Hepatocyte (in vitro differentiated cells): ENCODE measurements at places on chromosomes 12 and 14. TPM values are rescaled to one million over a fixed set of nuclear protein-coding genes. Genes with fewer than 3 reads are reported as not detected.
A peak's percentile ranks its signal among the peaks of the same experiment; 100 is the strongest.

SERPINA5 gene
- polyA plus RNA-seq, result 73.6 and 98.7 TPM in 2 replicates

TRAF3 gene
- 4.4 and 8.0 TPM in 2 replicates for polyA plus RNA-seq

KRT6C gene
- 0.18 and 1.3 TPM in 2 replicates for polyA plus RNA-seq

DNA sequence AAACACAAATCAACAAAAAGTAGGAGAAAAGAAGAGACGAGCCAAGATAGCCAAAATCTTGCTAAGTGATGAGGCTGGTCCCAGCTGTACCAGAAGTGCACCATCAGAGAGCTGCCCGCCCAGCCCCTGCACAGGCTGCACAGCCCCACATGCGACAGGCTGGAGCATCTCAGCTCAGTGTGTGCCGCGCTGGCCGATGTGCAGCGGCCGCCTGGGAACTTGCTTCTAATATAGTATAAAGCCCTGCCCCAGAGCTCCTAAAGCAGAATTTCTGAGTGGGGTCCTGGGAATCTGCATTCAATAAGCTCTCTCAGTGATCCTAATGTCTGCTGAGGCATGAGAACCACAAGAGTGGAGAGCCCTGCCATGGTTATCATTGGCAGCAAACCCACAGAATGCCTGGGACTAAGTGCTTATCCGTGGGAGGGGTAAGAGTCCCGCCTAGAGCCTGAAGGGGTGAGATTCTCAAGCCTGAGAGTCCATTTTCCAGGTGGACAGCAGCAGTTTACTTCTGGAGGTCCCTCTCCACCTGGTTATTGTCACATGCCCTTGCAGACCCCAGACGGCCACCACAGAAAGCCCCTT lies 171.6 kb downstream of the DPF3 start:
- H3K27ac ChIP-seq, result no peak overlapping the region
- no peaks in the 10 kb centered on the region for H3K27me3 ChIP-seq
- H3K4me1 ChIP-seq, result peaks cover 13% of the 10 kb centered on the region
- DNase-seq, result no peak

GRCh38 chr14:86035882-86036281 lies 505.9 kb downstream of the FLRT2 start:
- H3K4me3 ChIP-seq, result no peak overlapping the region
- DNase-seq, result peak; percentile 30
- H3K4me1 ChIP-seq, result no peaks in the 10 kb centered on the region
- no peak overlapping the region for H3K27ac ChIP-seq
- H3K27me3 ChIP-seq, result no peaks in the 10 kb centered on the region

DNA sequence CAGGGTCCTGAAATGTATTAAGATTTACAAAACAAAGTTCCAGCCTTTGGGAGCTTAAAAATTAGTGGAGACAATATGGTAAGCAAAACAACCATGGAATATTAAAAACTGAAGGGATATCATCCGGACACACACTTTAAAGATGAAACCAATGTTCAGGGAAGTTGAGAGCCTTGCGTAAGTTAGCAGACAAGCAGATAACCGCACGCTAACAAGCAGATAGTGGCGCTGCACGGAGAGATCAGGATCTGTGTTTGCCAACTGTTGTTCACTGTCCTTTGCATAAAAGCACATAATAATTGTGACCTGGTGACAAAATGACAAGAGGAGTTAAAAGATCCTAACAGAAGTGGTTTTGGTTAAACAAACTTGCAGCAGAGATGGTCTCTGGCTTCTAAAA lies 14.3 kb upstream of the TMEM229B start:
- H3K36me3 ChIP-seq, result no peaks in the 10 kb centered on the region
- no peak overlapping the region for H3K4me3 ChIP-seq
- DNase-seq, result no peak
- no peak overlapping the region for H3K27ac ChIP-seq
- H3K4me1 ChIP-seq, result no peaks in the 10 kb centered on the region

DNA sequence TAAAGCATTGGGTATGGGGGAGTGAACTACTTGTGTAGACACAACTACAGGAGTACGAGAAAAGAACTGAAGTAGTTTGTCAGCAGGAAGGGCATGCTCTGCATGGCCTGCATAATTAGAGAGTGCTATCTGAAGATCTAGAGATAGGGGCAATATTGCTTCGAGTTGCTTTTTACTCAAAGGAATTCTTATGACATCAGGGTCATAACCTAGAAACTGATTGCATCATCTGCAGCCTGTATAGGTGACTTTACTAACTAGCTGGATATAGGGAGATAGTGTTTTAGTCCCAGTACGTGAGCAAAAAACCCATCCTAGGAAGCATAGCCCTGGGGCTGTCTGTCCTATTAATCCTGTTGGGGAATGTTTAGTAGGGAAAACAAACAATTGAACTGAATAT lies 39.8 kb downstream of the TMTC3 start:
- no peaks in the 10 kb centered on the region for H3K36me3 ChIP-seq
- H3K4me1 ChIP-seq, result peaks cover 5% of the 10 kb centered on the region
- H3K27me3 ChIP-seq, result no peaks in the 10 kb centered on the region

GRCh38 chr12:6336079-6336888 lies 5.6 kb downstream of the TNFRSF1A start:
- peak; percentile 97 for DNase-seq
- H3K36me3 ChIP-seq, result no peaks in the 10 kb centered on the region
- peaks cover 48% of the 10 kb centered on the region for H3K4me1 ChIP-seq
- no peaks in the 10 kb centered on the region for H3K27me3 ChIP-seq

DNA sequence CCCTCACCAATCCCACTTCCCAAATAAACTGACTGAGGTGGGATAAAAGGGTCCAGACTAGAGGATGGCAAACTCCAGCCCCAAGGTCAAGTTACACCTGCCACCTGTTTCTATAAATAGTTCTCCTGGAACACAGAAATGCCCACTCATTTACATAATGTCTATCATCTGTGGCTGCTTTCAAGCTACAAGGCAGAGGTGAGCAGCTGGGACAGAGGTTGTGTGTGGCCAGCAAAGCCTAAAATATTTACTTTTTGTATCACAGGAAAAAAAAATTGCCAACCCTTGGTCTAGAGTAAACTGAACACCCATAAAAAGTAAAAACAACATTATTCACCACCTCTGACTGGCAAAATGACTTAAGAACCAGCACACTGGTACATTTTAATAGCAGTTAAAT lies 269.4 kb downstream of the RGS6 start:
- H3K4me3 ChIP-seq, result no peak overlapping the region
- no peaks in the 10 kb centered on the region for H3K4me1 ChIP-seq
- H3K27me3 ChIP-seq, result no peaks in the 10 kb centered on the region
- no peak for DNase-seq

- DNase-seq, result peak; percentile 32
- H3K27me3 ChIP-seq, result no peaks in the 10 kb centered on the region
- peak overlapping the region; percentile 73 for H3K27ac ChIP-seq
- peaks cover 44% of the 10 kb centered on the region for H3K4me1 ChIP-seq
Measured at GRCh38 chr12:8035440-8036010, 3.0 kb downstream of the FOXJ2 start.

DNA sequence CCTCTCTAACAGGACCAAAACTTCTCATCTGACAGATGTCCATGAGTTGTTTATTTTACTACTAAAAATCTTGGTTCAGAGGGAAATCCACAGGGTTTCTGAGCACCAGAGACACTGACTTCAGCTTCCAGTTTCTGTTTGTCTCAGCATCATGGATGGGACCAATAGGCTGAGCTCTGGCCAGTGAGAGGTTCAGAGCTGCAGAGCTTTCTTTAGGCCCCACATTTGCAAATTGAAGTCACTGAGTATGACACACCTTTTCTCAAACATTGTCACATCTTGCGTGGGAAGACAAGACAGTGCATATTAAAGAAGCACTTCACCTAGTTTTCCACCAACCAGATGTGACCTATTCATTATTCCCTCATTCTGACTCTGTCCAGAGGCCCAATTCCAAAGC lies 45.2 kb downstream of the RDH12 start:
- H3K27ac ChIP-seq, result peak overlapping the region; percentile 40
- no peak for DNase-seq

- no peaks in the 10 kb centered on the region for H3K36me3 ChIP-seq
- no peak overlapping the region for H3K4me3 ChIP-seq
Measured at GRCh38 chr12:131113568-131114270, 160.0 kb downstream of the ADGRD1 start.

DNA sequence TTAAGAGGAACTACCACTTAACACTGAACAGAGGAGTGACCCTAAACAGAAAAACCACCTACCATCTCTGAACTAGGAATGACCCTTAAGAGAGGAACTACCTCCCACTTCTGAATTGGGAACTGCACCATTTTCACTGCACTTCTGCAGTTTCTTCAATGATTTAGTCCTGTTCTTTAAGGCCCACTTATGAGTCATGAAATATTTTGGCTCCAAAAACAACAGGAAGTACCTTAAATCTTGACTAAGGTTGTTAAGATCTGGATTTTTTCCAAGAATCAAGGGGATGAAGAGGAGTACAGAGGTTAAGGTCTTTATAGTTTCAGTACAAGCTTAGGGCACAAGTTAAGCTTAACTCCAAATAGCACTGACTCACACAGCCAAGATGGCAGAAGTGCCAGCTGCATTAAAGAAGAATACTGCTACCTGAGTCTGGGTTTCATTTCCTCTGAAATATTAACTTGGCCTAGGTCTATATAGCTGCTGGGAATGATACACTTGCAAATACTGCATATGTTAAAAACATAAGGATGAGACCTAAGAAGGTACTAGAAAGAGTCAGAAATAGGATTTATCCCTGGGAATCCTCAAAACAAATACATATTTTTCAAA lies 4.2 kb downstream of the NPC2 start:
- H3K27ac ChIP-seq, result no peak overlapping the region
- peaks cover 7% of the 10 kb centered on the region for H3K4me1 ChIP-seq
- H3K4me3 ChIP-seq, result no peak overlapping the region
- no peak for DNase-seq
- H3K27me3 ChIP-seq, result no peaks in the 10 kb centered on the region

- no peak overlapping the region for H3K4me3 ChIP-seq
- H3K27ac ChIP-seq, result no peak overlapping the region
- no peak for DNase-seq
- H3K36me3 ChIP-seq, result no peaks in the 10 kb centered on the region
Measured at GRCh38 chr12:121441555-121441954, 41.6 kb downstream of the RNF34 start.

- H3K27me3 ChIP-seq, result no peaks in the 10 kb centered on the region
- H3K27ac ChIP-seq, result peak overlapping the region; percentile 56
- peak overlapping the region; percentile 10 for H3K4me3 ChIP-seq
- no peak for DNase-seq
Measured at GRCh38 chr12:121888083-121888477, 510 bp upstream of the PSMD9 start.

- no peak overlapping the region for H3K4me3 ChIP-seq
- DNase-seq, result no peak
- no peak overlapping the region for H3K27ac ChIP-seq
- H3K4me1 ChIP-seq, result no peaks in the 10 kb centered on the region
- no peaks in the 10 kb centered on the region for H3K27me3 ChIP-seq
Measured at GRCh38 chr14:105883066-105884005, 357.0 kb downstream of the TMEM121 start.

DNA sequence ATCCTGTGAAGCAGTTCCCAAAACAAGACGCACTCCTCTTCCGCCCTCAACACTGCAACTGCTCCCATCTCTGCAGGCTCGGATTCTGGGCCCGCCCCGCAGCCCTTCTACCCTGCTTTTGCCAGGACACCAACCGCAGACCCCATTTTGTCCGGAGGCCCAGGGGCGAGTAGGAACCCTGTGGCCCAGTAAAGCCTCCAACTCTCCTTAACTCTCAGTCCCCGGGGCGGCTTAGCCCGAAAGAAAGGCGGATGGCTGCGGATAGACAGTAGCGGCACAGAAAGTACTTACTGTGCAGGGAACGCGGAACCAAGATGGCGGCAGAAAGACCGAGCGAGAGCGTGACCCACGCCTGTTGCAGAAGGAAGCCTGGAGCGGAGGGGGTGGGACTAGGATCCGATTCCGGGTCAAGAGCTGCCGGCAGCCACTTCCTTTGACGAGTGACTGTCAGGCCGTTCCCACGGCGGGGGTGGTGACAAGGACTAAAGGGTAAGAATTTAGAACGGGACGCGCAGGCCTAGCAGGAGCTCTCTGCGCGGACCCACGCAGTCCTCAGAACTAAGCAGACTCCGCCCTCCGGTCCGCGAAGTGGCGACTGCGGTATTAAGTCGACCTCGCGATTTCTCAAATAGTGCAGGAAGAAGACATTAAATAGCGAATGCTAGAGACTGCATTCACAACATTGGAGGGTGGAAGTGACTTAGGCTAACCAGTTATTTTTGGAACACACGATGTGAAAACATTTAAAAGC lies at the start of gene NACA:
TSS of gene NACA (minus strand) at position 328 of the 751 bp plus-strand sequence. CDS start 778 bp downstream, outside the sequence.
- no peaks in the 10 kb centered on the region for H3K36me3 ChIP-seq
- peaks cover 30% of the 10 kb centered on the region for H3K4me1 ChIP-seq
- DNase-seq, result peak; percentile 97
- H3K27ac ChIP-seq, result peak within 1 kb of the TSS; percentile 96
- H3K4me3 ChIP-seq, result peak within 1 kb of the TSS; percentile 65

- peak; percentile 50 for DNase-seq
- H3K4me1 ChIP-seq, result no peaks in the 10 kb centered on the region
- no peak overlapping the region for H3K4me3 ChIP-seq
- no peaks in the 10 kb centered on the region for H3K36me3 ChIP-seq
- no peaks in the 10 kb centered on the region for H3K27me3 ChIP-seq
- H3K27ac ChIP-seq, result no peak overlapping the region
Measured at GRCh38 chr12:617304-617915, 45.8 kb downstream of the NINJ2 start.

DNA sequence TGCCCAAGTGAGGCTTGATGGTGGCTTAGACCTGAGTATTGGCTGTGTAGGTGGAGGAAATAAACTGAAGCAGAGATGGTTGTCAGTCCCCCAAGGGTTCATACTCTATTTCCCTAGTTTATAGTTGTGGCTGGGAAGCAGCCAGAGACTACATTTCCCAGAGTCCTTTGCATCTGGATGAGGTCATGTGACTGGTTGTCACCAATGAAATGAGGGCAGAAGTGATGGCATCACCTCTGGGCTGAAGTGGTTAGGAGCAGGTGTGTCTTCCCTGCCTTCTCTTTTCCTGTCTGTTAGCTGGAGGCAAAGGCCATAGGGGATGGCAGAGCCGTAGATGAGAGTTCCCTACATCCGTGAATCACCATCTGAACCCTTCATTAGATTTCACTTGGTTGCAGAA lies 16.3 kb upstream of the NOS1 start:
- no peak overlapping the region for H3K4me3 ChIP-seq
- no peaks in the 10 kb centered on the region for H3K4me1 ChIP-seq
- H3K27me3 ChIP-seq, result no peaks in the 10 kb centered on the region
- no peak for DNase-seq

DNA sequence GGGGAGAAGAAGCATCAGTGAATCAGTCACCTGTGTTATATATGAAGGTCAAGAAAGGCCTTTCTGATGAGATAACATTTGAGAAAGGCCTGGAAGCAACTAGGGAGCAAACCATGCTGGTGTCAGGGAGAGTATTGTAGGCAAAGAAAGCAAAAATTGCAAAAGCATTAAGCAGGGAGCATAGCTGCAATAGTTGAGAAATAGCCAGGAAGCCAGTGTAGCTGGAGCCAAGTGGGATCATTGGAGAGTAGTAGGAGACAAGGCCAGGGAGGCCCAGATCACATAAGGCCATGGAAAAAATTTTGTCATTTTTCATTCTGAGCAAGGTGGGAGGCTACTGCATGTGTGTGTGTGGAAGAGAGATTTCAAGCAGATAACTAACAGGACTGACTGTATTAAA lies 18.8 kb upstream of the MAGOHB start:
- peaks cover 4% of the 10 kb centered on the region for H3K4me1 ChIP-seq
- no peak overlapping the region for H3K27ac ChIP-seq
- no peaks in the 10 kb centered on the region for H3K36me3 ChIP-seq
